ENCODE measurements at places on chromosomes 12 and 14.

- peak; percentile 71 for DNase-seq
These were observed 2.0 kb upstream of the GAPDH start for GRCh38 chr12:6532051-6532926.

GRCh38 chr12:39402922-39403321 is 40.0 kb downstream of the KIF21A start:
- DNase-seq = no peak

DNA sequence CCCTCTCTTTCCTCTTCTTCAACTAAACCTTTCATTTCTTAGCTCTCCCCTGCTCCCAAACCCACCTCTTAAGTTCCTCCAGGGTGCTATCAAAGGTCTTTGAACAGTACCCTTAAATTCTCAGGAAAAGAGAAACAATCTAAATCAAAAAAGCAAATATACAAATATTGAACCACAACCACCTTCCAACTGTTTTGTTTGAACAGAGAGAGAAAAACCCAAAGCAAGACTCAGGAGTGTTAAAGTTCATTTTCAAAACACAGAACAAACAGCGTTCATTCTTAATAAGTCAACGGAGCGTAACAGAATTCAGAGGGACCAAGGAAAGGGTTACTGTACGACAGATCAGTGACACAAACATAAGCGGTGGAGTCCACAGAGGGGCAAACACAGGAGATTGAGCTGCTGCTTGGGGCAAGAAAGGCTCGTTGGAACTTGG is 73.3 kb downstream of the NDUFA12 start:
- no peak for DNase-seq

DNA sequence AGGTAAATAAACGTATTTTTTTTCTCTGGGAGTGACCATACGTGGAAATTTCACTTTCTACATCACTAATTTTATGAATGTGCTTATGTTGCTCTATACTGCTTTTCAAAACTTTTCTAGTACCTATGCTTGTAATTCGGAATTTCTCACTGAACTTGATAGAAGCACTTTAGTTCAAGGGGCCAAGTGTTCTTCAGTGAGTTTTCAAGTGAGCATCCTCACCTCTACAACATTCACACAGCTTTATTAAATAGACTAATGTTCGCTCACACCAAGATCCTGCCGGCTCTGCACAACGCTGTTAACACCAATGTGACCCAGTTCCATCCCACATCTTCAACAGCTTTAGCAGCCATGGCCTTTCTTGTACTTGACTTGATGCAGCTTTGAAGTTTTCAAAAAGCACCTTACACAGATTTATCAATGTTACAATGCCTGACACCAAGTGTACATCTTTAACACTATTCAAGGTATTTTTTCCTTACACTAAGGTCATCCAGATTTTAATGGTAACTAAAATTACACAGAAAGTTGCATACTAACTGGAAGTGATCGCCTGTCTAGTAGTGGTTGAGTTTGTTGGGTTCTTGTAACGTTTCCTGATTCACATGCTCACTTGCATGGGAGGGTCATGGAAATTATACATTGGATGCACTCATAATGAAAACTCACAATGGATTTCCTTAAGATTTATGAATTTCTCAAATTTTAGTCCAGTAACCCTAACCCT is 4.5 kb downstream of the UBC start:
- DNase-seq = no peak

GRCh38 chr12:108804271-108804953 is 53.0 kb downstream of the SSH1 start:
- DNase-seq = no peak

- no peak for DNase-seq
These were observed 8.1 kb downstream of the GPR84 start for GRCh38 chr12:54356228-54356627.

- no peak for DNase-seq
These were observed 25.7 kb downstream of the C14orf132 start for GRCh38 chr14:96064866-96065265.

DNA sequence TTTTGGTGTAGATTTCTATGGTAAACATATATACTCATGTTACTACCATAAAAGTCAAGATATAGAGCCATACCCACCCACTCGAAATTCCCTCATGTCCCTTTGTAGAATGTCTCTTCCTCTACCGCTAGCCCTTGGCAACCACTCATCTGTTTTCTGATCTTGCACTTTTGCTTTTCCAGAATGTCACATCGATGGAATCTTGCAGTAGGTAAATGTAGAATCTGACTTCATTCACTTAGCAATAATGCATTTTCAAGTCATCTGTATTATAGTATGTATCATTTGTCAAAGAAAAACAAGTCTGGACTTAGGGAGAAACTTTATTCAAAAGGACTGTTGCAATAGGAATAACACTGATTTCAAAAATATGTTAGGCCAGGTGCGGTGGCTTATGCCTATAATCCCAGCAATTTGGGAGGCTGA is 19.3 kb upstream of the CLEC2D start:
- DNase-seq = no peak

- DNase-seq = no peak
These were observed 508.5 kb downstream of the FUT8 start for GRCh38 chr14:65920996-65921395.

- no peak for DNase-seq
These were observed 244.7 kb downstream of the KCNH5 start for GRCh38 chr14:62800577-62800976.

- no peak for DNase-seq
These were observed 34.1 kb downstream of the RCOR1 start for GRCh38 chr14:102626530-102626929.

- no peak for DNase-seq
These were observed 2.5 kb downstream of the LACRT start for GRCh38 chr12:54631988-54632728.

DNA sequence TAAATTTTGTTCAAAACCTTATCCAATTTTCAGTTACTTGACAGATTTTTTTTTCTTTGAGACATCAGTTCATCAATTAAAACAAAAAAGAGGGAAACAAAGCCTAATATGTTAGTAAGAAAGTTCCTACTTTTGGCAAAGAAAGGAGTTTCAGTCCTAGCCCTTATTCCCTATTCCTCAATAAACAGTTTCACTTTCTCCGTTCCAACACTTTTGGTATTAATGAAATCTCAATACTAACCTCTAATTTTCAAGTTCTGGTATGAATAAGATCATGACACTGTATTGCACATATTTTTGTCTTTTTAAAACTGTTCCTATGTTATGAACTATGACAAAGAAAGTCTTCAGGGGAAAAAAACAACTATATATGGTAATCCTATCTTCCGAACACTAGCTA is 48.4 kb downstream of the RPS6KA5 start:
- no peak for DNase-seq

- no peak for DNase-seq
These were observed 59.3 kb downstream of the UNC79 start for GRCh38 chr14:93490001-93490400.

- peak; percentile 77 for DNase-seq
These were observed 21.7 kb upstream of the VRTN start for GRCh38 chr14:74326369-74327152.

GRCh38 chr14:94679106-94679810 is 67.1 kb downstream of the SERPINA3 start:
- DNase-seq = no peak

DNA sequence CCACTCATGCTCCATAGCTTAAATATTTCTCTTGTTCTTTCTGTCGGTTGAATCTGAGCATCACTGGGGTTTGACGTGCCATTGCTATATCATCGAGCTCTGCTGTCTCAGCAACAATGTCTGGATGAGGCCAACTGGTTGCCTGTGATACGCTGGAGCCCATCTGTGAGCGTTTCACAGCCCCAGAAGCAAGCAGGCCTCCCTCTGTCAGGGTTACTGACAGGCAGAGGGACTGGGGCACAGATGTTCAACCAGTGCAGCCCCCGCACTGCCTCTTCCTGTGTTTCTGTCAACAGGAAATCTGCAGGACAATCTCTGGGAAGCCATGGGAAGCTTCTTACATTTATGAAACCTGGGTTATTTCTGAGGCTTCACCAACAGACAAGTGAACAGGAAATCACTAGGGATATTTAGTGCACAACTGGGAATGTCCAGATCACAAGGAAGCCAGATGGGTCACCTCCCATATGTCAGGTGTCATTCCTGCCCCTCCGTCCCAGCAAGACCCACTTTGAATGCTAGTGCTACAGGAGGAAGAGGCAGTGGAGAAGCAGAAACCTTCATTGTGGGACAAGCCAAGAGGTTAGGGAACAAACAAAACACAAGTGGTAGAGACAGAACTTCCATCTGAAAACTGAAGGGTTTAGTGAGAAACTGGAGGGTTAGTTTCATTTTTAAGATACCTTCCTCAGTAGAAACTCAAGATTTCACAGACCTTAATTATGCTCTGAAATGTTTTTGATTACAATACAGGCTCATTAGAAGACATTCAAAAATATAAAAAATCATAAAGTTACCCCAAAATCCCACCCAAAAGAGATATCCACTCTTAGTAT is 24.1 kb downstream of the DMAC2L start:
- DNase-seq = peak; percentile 90

DNA sequence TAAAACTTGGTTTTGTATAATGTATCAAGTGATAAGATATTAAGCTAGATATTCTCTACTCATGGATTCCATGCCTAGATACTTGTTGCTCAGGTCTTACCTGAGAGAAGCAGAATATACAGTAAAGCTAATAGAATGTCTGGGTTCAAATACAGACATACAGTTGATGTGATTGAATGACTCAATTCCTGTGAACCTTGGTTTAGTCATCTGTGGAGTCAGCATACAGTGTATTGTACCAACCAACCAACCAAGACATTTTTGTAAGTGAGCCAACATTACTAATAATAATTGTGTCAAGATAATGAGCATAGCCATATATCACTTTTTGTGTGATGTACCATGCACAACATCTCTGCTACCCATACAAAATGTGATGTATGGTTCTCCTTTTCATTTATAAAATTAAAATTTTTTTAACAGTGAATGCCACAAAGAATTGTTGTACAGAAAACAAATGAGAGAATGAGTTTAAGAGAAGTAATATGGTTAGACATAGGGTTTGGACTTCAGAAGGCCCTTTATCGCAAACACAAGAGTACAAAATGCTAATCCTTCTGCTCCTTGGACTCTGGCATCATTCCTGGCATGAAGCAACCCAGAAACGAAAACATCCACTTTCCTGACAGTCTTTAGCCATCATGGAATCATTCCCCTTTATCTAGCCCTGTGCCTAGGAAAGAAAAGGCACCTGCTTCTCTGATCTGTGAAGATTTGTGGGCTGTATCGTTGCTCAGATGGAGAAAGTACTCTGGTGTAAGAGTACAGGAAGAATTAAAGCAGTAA is 977.2 kb upstream of the USP15 start:
- no peak for DNase-seq

DNA sequence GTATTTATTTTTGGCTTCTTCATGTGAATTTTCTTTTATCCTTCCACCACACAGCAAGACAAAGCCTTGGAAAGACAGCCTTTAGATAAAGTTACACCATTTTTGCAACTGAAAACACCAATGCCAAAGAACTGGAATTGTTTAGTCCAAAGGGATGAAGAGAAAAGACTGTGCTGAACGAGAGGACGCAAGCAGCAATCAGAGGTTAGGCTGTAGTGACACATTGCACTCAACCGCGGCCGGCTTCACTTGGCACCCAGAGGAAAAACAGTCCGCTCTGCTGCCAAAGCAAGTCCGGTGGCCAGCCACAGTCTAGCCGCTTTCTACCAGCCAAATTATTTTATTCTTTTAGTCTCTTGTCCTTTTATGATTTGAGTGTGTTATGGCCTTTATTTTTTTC is 49.1 kb upstream of the KCNJ8 start:
- no peak for DNase-seq

- no peak for DNase-seq
These were observed 123.5 kb downstream of the ESRRB start for GRCh38 chr14:76499399-76499798.

DNA sequence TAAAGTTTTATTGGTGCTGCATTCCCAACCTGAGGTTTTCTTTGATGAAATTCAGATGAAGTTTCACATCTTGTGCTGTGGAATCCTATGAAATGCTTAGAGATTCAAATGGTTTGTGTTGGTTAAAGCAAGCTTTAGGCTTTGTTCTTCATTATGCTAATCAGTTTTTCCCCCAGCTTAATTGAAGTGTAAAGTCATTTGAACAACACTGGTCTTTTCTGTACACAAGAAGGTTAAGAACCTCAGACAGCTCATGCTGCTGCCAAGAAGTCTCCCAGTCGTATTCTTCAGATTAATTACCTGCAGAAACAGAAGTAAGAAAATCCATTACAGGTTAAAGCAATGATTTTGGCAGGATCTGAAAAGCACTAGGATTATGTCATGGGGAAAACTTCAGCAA is 48.9 kb downstream of the EML1 start:
- no peak for DNase-seq

DNA sequence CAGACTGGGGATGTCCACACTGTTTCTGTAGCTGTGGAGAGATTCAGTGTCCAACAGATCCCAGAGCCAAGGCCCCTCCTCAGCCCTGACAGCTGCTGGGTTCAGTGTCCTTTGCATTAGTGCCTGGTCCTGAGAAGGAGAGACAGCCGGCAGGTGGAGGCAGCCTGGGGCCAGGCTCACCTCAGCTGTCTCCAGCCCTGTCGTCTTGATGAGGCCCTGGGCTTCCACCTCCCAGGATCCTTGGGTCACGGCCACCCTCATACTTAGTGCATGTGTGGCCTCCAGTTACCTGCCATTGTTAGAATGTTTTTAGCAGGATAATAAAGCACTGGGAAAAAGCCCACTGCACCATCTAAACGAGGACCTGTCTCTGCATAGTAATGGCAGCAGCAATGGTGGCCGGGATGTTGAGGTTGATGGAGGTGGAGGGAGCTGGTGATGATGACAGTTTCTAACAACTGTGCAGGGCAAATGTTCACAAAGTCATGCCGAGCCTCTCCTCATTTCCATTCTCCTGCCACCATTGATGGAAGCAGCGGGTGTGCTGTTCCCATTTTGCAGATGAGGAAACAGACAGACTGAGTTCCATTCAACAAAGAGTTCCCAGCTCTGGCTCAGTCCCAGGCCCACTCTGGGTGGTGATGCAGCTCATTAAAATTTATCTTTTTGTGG is 17.7 kb downstream of the ASB2 start:
- no peak for DNase-seq

- DNase-seq = peak; percentile 93
These were observed 23.3 kb downstream of the DMAC2L start for GRCh38 chr14:50335389-50335788.

DNA sequence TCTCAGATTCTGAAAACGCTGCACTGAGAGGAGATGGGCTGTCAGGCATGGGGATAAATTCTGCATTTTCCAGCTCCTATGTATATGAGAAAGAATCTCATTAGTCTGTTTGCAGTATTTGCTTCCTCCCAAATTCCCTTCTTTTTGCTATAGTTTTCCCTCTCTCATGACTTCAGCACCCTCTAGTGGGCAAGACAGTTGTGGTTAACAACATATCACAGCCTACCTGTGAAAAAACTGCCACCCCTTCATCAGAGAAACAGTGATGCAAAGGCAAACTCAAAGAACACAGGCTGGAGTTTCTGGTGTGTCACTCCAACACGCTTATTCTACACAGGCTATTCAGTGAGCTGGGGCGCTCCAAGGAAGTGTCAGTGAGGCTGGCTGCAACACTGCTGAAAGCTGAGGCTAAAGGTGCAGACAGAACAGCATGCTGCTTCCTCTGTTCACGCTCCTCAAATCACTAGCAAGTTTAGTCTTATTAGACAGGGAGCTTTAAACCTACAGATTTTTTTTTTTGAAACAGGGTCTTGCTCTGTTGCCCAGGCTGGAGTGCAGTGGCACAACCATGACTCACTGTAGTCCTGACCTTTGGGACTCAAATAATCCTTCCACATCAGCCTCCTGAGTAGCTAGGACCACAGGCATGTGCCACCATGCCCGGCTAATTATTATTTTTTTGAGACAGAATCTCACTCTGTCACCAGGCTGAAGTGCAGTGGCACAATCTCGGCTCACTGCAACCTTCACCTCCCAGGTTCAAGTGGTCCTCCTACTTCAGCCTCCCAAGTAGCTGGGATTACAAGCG is 19.3 kb downstream of the ZC2HC1C start:
- peak; percentile 68 for DNase-seq

Measured in NCI-H2171 (cell line).